ENCODE measurements at places on chromosomes 13 and 19.
A peak's percentile ranks its signal among the peaks of the same experiment; 100 is the strongest.

DNA sequence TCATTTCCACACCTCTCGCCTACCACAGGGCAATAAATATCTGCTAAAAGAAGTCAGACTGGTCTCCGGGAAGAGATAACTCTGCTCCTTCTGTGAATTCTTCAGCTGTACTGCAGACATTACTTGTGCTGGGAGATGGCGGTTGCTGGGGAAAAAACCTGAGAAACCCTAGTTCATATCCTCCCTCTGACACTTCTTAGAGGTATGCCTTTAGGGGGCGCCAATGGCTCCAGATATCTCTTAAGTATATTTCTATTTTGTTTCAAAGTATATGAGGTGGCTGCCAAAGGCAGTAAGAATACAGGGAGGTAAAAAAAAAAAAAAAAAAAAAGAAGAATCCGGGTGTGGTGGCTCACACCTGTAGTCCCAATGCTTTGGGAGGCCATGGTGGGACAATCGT is 175.2 kb downstream of the PAN3 start:
- DNase-seq, result peak; percentile 7

GRCh38 chr19:47430041-47430802 is 10.9 kb upstream of the MEIS3 start:
- peak; percentile 15 for DNase-seq

GRCh38 chr19:6015841-6016545 is 38.1 kb upstream of the RANBP3 start:
- no peak for DNase-seq

DNA sequence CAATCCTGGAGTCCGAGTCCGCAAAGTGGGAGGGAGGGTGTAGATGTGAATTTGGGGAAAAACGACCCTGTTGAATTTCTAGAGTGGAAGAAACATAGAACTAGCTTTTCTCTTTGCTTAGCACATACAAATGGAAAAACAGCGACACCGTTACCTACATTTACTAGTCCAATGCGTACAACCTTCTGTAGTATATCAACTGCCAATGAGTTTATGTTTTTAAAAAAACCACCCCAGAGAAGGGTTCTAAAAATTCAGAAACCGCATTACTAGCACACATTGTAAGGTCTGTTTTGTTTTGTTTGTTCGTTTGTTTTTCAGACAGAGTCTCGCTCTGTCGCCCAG is 332 bp upstream of the SUPT20H start:
- DNase-seq, result no peak

DNA sequence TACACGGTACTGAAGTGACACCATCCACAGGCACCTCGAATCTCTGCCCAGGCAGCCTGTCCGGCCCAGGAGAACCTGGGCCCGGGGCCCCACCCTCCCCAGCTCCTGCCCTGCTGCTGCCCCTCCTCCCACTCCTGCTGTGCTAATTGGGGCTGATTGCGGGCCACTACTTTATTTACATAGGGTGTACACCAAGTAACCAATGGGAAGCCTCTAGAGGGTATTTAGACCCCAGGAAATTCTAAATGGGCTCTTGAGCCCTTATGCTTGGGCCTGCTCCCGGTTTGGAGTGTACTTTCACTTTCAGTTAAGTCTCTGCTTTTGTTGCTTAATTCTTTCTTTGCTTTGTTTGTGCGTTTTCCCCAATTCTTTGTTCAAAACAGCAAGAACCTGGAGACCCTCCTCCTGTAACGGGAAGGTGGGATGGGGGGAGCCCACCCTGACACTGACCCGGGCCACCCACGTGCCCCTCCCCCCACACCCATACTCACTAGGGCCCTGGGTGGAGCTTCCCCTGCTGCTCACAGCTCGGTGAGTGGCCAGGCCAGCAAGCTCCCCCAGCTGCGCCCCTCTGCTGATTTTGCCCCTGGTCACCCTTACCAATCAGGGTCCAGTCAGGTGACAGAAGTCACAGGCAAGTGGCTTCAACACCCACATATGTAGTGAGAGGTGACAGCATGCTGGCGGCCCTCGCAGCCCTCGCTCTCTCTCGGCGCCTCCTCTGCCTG is 9.4 kb downstream of the SCGB2B2 start:
- no peak for DNase-seq

DNA sequence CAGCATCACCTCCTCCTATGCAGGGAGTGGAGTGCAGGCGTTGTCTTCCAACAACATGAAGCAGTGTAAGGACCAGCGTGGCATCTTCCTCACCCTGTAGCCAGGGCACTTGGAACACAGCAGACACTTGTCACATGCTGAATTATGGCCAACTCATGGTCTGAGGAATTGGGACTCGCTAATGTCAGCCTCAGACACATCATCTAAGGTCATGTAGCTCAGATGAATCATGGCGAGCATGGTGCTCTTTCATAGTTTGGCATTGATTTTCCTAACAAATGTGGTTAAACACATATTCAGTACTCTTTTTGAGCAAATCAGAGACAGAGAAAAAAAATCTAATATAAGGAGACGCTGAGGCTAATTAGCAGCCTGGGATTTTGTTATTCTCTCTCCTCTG is 99.6 kb upstream of the SGCG start:
- DNase-seq, result no peak

DNA sequence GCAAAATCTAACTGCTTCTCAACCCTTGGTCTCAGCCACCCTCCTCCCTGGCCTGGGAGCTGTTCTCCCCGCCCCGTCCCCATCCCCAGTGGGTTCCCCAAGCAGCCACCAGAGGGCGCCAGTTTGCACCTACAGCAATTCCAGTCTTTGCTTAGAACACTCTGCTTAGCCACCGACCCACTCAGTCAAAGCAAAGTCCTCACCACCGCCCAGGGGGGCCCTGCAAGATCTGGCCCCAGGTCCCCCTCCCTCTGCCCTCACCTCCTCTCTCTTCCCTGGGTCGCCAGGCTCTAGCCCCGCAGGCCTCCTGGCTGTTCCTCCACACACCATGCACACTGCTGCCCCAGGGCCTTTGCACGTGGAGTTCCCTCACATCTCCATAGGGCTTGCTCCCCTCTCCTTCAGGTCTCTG is 12.4 kb downstream of the TMEM143 start:
- peak; percentile 20 for DNase-seq

DNA sequence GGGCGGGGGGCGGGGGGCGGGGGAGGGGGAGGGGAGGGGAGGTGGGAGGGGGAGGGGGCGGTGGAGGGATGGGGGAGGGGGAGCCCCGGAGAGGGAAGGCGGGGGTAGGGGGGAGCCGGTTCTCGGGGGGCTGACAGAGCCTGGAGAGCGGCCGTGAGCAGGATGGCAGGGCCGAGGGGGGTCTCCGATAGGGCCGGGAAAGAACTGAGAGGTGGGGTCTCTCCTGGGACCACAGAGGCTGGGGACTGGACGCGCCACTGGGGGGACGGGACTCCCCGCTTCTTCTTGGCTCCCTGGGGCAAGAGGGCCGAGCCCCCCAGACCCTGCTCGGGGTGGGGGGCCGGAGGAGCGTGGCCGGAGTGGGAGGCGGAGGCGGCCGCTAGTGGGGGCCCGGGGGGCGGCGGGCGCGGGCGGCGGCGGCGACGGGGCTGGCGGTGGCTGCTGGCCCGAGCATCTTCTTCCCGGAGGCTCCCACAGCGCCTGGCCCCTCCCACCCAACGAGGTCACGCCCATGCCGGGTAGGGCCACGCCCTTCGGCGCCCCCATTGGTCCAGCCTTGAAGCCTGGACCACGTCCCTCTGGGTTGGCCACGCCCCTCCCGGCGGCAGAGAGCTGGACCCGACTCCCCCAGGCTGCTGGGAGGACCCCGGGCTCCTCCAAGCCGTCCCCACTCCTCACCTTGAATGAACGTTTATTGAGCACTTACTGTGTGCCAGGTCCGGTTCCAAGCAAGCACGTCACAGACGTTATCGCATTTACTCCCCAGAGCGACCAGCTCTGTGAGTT is at the start of gene NOVA2:
Gene NOVA2 (minus strand): TSS at position 313 of the 786 bp plus-strand sequence. CDS start 514 bp downstream, outside the sequence.
- DNase-seq, result no peak

GRCh38 chr13:98297051-98297450 is 120.0 kb upstream of the RNF113B start:
- DNase-seq, result no peak

GRCh38 chr19:7470540-7471305 is 18.1 kb downstream of the PEX11G start:
- no peak for DNase-seq

GRCh38 chr13:24280720-24281119 is 28.7 kb upstream of the C1QTNF9 start:
- no peak for DNase-seq

- no peak for DNase-seq
Observed at GRCh38 chr13:101331731-101332130, 84.6 kb downstream of the NALCN start.

GRCh38 chr13:77213644-77214043 is 113.2 kb downstream of the MYCBP2 start:
- DNase-seq, result no peak

DNA sequence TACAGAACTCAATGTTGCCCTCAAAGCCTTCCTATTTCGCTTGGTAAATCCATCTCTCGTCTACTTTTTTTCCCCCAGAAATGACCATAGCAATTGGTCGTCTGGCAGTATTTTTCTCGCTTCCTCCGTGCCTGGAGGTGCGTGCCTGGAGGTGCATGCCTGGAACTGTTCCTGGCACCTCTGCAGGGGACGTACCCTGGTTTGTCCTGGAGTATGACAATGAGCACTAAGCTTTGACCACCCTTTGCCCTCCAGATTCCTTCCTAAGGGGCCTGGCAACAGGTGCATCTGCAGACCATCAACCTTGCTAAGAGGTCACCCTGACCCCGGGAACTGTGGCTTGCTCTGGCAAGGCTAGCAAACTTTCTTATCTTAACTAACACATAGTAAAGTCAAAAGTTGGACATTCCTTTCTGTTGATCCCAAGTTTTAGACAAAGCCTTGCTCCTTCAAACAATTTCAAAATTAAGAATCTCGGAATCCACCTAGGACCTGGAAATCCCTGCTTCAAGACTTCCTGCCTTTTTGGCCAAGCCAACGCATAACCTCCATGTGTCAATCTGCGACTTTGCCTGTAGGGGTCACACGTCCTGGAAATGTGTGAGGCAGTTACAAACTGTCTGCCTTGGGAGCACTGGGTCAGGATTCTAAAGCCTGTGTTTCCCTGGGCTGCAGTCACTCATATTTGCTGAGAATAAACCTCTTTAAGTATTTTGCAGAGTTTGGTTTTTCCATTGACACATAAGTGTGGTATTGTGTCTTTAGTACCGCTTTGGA is 28.8 kb upstream of the TUBGCP3 start:
- no peak for DNase-seq

Measured in KG1 (cell line).